CD8-positive, alpha-beta memory T cell (primary cell): ENCODE measurements at places on chromosomes 6 and 20.

DNA sequence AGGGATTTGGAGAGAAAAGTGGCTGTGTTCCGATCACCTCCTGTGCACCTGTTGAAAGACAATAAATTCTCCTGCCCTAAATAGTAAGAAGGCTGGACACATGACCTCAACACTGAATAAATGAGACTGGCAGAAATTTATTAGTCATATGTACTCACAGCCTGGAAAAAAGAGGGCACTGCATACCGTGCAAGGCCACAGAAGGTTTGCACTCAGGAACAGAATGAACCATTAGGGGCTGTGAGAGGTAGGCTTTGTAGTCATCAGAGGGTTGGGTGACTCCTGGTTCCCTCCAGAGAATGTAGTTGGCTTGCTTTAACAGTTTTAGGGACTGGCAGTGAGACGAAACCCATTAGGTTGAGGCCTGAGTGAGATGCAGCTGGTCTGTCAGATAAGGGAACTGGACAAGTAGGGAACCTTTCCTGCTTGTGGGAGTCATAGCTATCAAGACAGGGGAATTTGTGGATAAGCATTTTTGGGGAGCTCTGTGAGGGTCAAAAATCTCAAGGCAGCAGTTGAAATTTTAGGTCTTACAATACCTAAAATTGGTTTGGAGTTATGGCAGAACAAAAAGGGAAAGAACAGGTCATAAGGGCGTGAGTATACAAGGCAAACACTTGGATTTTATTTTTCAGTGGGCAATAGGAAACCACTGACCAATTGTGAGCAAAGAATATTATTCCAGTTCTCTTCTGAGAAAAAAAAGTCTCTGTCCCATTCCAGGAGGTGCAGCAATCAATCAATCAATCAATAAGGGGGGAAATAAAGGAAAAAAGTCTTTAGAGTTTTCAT, 67.9 kb upstream of the BTN3A2 start:
- no peak for DNase-seq

- DNase-seq, result no peak
Observed at GRCh38 chr6:116529466-116530290, 15.8 kb downstream of the TRAPPC3L start.

DNA sequence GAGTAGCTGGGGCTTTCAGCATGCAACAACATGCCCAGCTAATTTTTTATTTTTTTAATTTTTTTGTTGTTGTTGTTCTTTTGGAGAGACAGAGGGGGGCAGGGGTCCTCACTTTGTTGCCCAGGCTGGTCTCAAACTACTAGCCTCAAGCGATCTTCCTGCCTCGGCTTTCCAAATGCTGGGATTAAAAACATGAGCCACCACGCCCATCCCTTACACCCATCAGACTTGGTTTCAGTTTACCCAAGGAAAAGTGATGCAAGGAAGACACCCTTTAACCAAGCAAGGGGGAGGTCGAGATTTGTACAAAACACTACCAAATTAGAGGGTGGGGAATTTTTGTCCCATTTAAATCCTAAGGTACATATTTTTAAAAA, 210.1 kb downstream of the ARHGAP18 start:
- DNase-seq, result no peak

GRCh38 chr20:35306931-35307517, 14.8 kb upstream of the FAM83C start:
- DNase-seq, result no peak

- no peak for DNase-seq
Observed at GRCh38 chr6:144395014-144395413, 109.9 kb downstream of the UTRN start.
